ENCODE measurements at places on chromosomes 1 and 21.

DNA sequence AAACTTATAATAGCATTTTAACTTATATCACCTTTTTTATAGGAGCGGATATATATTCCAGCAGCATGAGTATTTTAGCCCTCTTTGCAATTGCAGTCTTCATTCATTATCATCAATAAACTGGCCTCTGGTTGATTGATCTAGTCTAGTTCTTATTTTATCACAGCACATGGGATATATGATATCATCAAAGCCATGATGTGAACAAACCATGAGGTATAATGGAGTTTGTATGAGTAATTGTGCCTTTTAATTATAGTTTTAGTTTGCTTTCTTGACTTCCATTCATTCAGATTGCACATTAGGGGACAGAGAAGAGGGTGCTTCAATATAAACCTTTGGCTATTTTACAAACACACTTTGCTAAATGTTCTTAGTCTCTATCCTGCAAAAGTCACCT lies 3.5 kb upstream of the UBR4 start:
- DNase-seq, result no peak

- DNase-seq, result no peak
Observed at GRCh38 chr1:215932558-215932957, 365.5 kb downstream of the KCTD3 start.

GRCh38 chr1:30750731-30751291 lies 6.8 kb downstream of the LAPTM5 start:
- DNase-seq, result no peak

- no peak for DNase-seq
Observed at GRCh38 chr1:109246141-109246551, 3.2 kb upstream of the CELSR2 start.

GRCh38 chr1:203465948-203466347 lies 9.7 kb upstream of the PRELP start:
- DNase-seq, result no peak

DNA sequence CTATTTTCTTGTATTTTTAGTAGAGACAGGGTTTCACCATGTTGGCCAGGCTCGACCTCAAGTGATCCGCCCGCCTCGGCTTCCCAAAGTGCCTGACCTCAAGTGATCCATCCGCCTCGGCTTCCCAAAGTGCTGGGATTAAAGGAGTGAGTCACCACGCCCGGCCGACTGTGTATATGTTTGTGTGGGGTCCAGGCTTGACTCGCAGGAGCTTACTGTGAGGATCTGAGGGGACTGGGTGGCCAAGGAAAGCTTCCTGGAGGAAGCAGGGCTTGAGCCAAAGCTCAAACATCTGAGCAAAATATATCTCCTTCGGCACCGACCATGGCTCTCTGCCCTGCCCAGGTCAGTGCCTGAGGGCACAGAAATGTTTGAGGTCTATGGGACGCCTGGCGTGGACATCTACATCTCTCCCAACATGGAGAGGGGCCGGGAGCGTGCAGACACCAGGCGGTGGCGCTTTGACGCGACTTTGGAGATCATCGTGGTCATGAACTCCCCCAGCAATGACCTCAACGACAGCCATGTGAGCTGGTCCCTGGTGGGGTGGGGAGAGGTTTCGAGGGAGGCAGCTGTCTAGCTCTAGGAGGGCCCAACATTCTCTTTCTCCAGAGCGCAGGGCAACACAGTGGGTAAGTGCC lies 10.5 kb downstream of the PADI3 start:
- DNase-seq, result no peak

GRCh38 chr1:85199667-85200462 lies 951 bp downstream of the SYDE2 start:
- DNase-seq, result no peak

- no peak for DNase-seq
Observed at GRCh38 chr1:15525050-15526020, 1.3 kb upstream of the DNAJC16 start.

DNA sequence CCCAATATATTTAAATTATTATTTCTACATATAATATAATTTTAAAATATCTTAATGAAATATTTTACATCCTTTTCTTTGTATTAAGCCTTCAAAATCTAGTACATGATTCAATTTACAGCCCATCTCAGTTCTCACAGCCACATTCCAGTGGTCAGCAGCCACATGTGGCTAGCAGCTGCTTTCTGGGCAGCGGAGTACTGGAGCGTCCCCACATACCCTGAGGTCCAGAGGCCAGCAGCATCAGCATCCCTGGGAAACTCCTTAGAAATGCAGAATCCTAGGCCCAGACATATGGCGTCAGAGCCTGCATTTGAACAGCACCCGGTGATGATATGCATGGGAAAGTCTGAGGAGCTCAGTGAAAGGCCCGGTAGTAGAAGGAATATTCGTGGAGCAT lies 8.6 kb upstream of the LHX4 start:
- DNase-seq, result no peak

DNA sequence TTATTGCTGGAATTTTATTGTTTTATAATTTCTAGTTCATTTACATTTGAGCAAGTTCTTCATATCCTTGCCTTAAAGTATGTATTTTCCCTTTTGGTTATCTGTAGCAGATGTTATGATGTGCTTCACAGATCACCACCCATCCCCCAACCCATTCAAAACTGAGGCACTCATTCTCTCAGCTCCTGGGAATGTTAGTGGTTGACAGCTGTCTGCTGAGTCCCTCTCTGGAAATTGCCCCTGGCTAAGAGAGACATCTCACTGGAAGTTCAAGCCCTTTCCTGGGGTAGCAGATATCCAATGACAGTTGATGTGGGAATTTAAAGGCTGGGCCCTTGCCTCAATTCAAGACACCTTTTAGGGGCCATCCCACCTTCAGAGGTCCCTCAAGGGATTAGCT lies 4.3 kb upstream of the DPYD start:
- DNase-seq, result no peak

GRCh38 chr1:29390075-29390474 lies 153.8 kb downstream of the PTPRU start:
- no peak for DNase-seq

- DNase-seq, result peak; percentile 42
Observed at GRCh38 chr1:154620751-154621150, 12.8 kb upstream of the ADAR start.

DNA sequence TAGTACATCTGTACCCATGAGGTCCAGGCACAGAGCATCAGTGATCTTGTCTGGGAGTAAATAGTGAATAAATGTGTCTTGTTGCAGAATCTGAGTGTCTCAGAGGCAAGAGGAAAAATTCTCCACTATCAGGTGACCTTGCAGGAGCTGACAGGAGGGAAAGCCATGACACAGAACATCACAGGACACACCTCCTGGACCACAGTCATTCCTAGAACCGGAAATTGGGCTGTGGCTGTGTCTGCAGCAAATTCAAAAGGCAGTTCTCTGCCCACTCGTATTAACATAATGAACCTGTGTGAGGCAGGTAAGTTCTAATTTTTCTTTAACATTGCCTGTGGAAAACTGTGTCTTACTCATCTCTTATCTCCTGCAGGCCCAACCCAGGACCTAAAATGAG lies 43.1 kb downstream of the IL12RB2 start:
- no peak for DNase-seq

GRCh38 chr1:154846565-154847442 lies 23.3 kb downstream of the KCNN3 start:
- DNase-seq, result no peak

- DNase-seq, result no peak
Observed at GRCh38 chr1:171550050-171550449, 64.7 kb downstream of the PRRC2C start.

DNA sequence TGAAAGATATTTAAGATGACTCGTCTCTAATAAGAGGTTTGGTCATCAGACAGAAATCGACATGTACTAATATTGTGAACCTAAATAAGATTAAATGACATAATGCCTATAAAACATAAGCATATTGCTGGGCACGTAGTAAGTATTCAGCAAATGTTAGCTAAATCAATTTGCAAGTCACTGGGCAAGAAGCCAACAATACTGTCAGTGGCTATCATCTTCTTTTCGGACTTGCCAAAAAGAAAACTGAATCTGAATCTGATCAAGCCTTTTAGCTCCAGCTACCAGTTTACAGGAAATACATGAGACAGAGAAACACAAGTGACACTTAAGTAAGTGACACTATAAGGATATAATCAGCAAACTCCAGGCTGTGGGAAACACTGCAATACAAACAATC lies 46.0 kb downstream of the RPL5 start:
- peak; percentile 6 for DNase-seq

GRCh38 chr1:76269155-76269554 lies 194.6 kb downstream of the ST6GALNAC3 start:
- DNase-seq, result peak; percentile 70
